NCI-H2029 treated with DMSO at 0.1 percent for 48 hours (cell line): ENCODE measurements at places on chromosomes 2 and 18.

- DNase-seq: no peak
Observed at GRCh38 chr2:115480741-115481140, 1038.3 kb downstream of the DPP10 start.

DNA sequence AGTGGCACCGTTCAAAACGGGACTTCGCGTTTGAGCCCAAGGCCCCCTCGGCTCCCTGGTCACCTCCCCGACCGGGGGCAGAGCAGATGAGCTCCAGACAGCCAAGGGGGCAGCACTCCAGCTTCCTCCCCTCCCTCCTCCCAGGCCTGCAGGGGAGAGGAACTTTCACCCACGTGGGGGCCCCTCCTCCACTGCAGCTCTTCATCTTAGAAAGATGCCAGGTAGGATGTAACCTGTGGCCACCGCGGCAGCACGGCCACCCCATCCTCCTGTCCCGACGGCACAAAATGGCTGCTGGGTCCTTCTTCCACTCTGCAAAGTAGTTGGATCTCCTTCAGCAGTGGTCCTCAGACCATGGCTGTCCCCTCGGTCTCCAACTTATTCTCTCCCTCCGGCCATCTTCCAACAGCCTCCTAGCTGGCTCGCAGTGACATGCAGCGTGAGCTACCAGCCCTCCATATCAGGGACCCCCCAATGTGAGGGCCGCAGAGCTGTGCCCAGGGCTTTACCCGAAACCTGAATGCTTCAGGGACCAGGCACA, 94.5 kb upstream of the ID2 start:
- no peak for DNase-seq

DNA sequence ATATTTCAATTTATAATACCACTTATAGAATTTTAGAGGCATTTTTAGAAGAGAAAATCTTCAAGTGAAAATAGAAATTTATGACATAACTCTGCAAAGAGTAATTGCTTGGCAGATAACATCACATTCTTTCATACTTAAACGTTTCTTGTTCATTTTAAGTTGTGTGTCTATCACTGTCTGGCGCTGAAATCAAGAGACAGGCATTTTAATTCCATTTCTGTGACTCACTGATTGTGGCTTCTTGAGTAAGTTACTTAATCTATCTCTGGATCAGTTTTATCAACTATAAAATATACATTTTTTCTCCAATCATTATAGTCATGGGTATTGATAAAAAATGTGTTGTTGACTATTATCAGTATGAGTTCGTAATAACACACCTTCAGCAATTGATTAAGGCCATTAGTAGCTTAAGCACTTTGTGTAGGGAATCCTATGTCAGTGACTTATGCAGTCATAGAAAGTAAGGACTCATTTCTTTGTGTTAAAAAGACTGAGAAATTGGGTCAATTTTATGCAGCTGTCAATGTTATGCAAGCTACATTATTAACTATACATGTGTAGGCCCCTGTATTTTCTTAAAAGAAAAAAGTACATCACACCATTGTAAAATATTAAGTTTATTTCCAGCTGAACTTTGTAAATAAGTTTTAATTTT, 497.3 kb downstream of the CCDC85A start:
- DNase-seq: no peak

DNA sequence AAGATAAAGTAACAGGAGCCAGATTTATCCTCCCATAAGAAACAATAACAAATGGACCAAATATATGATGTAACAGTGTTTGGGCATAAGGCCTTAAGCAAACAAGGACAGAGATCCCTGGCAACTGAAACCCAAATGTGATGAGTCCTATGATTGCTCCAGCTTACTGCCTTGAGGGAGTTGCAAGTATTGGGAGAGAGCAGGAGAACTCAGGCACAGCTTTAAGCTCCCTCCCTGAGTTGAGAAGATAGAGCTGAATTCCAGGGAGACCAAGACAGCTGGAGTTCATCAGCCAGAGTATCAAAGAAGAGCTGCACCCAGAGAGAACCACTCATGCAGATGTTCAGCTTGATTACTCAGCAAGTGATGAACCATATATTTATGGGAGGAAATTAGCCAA, 814.5 kb upstream of the RAB6C start:
- no peak for DNase-seq

GRCh38 chr18:38330573-38330972, 765.0 kb upstream of the CELF4 start:
- no peak for DNase-seq

DNA sequence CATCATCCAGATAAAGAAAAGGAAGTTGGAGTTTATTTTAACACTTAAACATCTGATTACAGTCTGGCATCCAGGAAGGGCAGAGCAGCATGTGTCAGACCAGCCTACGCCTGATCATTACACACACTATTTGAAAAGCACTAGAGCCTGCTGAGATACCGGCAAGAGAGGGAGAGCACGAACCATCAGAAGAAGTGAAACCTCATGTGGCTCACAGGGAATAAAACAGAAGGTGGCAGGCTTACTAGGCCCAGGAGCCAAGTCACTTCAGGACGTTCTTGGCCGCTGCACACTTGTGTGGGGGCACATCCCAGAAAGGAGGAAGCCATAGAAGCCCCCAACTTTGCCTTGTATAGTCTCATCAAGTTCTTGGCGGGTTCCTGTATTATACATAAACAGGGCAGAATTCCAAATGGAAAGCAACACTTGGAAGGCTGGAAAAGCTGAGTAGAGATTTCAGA, 105.5 kb downstream of the UGGT1 start:
- no peak for DNase-seq
